ENCODE measurements at places on chromosomes 7 and 10.

GRCh38 chr10:75507469-75507868 is 76.0 kb downstream of the LRMDA start:
- DNase-seq = no peak

GRCh38 chr7:43700059-43700501 is 29.2 kb downstream of the COA1 start:
- DNase-seq = no peak

DNA sequence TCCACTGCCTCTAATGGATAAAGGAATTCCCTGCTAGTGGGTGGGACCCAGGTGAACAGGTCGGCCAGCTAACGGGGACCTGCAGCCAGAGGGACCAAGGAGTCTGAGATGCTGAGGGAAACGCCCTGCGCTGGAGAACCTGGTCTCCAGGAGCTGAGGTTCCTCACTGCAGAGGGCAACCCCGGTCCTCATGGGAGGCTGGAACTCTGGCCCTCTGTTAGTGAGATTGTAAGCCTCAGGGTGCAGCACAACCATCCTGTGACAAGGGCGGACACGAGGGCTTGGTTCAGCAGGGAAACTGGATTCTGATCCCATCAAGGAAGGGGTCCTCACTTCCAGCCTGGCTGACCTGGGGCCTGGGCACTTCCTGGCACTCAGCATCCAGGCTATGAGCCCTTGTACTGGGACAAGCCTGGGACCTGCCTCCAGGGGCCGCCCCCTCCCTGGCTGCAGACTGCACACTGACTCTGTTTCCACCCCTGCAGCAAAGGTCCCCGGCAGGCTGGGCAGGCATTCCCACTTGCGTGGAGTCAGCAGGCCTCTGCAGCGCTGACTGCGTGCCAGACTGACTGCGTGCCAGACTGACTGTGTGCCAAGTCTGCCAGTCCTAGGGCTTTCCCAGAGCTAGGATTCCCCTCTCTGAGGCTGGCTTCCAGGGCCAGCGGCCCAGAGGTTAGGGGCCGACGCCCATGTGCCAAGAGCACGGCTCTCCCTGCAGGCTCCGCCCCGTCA is 143.2 kb downstream of the MAPK8 start:
- DNase-seq = no peak

DNA sequence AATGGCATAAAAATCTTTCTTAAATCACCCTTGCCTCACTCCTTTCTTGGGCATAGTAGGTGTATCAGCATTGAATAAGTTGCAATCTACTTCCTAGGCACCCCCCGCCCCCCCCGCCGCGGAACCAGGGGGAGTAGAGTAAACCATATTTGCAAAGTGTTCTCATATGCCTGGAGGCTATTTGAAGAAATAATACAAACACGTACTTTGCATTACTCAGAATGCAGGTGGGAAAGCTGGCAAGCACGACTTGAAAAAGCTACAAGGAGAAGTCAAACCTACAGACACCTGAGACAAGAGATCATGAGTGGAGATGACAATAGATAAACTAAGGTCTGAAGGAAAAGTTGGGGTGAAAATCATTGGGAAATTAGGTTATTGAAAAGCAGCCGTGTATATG is 65.6 kb downstream of the POM121L12 start:
- no peak for DNase-seq

DNA sequence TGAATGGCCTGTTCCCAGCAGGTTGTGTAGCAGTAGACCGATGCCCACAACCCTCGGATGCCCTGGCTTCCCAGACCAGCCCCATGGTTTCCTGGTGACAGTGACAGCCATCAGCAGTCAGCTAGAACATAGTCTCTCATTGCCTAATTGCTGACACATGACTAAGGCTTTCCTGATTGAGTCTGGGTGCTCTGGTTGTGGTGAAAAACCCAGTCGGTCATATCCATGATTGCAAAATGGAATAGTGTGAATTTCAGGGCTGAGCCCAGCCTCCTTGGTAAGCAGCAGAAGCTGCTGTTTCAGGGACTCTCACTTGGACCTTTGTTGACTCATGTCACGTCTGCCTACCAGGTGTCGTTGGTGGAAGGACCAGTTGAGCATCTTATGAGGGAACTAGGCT is 36.6 kb downstream of the POR start:
- no peak for DNase-seq

- DNase-seq = no peak
Observed at GRCh38 chr10:31773749-31774298, 154.8 kb downstream of the ARHGAP12 start.

DNA sequence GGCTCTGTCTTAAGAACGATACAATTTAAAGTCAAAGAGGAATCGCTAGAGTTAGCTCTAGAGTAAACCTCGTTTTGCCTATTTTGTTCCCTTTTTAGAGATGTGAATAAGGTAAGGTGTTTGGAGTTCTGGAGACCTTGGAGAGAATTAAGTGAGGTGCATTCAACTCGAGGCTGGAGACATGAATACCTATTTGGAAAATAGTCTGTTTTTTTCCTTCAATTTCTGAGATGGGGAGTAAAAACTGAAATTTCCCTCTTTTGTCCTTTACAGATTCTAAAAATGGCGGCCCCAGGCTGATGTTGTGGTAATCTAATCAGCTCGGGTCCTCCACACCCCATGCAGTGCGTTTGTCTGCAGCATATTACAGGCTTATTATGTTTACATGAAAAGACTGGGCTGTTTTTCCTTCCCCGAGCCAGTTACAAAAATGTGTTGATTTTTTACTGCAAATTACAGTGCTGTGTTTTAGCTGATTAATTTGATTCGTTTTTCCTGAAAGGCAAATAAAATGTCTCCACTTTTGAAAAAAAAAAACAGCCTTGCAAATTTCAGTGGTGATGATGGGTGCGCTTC is 1.5 kb downstream of the KMT2E start:
- DNase-seq = peak; percentile 31

GRCh38 chr7:135185471-135186260 is 15.2 kb upstream of the CYREN start:
- DNase-seq = no peak

DNA sequence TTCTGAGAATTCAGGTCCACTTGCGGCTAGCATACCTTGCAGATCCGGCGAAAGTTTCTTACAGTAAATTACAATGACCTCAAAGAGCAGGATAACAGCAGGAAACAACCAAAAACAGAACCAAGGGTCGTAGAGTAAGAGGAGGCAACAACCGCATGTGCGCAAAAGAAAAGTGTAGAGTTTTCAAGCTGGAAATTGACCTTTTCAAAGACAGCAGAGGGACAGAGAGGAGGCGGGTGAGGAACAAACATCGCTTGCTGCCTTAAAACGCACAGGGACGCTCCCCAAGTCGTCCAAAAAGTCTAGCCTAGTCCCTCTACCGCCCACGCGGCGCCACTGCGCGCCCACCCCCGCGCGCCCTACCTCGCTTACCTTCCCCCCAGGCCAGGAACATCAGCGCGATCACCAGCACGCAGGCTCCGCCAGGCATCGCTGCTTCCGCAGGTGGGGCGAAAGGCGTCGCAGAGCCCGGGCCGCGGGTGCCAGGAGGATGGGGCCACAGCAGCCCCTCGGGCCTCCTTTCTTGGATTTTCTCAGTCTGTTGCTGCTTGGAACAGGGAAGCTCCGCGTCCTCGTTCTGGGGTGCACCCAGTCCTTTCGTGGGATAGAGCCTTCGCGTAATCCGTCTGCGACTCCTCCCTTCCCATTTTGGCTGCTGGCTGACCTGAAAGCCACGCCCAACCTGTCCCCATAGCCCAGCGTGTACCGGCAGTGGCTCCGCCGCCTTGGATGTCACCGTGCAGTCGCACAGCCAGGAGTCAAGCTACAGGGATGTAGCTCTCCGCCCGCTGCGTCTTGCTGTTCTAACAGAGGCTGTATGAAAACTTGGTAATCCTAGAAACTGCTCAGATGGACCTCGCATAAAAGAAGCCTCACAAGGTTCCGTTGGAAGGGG is at the start of gene VWDE:
Gene VWDE (minus strand): TSS at position 579 of the 895 bp plus-strand sequence. CDS start 149 bp downstream, at position 430.
- peak; percentile 66 for DNase-seq

All from activated naive CD8-positive, alpha-beta T cell treated with anti-CD3 and anti-CD28 coated beads, Interleukin-2, amount 50 U/mL, for 24 hours (primary cell).